ENCODE measurements at places on chromosomes 3 and 15.

- no peak for DNase-seq
Observed at GRCh38 chr15:52661909-52662308, 17.3 kb downstream of the ATOSA start.

- DNase-seq: no peak
Observed at GRCh38 chr3:37763309-37763708, 98.4 kb upstream of the CTDSPL start.

GRCh38 chr3:27193056-27193455 is 176.1 kb downstream of the NEK10 start:
- DNase-seq: no peak

DNA sequence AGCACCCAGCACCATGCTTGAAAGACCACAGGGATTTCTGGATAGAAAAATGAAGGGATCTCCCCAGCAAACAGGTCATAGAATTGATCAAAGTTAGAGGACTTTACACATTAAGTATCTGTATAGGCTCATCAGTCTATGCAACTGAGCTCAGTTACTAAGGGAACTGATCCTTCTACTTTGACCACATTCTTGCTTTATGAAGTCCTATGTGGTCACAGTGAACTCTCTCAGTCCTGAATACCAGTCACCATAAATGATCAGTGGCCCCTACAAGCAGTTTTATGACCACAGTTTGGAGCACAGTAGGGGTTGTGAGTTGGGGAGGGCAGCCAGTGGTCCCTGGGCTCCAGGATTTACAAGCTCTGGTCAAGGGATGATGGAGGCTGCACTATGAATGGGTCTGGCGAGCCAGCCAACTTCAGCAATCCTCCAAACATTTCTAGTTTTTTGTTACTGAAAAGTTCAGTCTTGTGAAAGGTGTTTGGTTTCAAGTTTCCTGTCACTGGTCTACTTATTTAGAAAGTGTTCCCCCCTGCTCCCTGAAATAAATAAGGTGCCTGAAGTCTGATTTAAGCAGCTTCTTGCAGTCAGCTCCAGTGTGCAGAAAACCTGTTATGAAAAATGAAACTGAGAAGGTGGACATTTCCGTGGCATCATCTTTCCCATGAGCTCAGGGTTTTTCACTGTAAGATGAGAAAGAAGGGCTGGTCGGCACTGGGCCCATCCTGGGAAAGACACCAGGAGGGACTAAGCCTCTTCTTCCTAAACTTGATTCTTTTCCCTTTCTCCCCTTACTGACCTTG is 75.5 kb downstream of the DAPK2 start:
- DNase-seq: no peak

- DNase-seq: no peak
Observed at GRCh38 chr3:61464518-61465140, 96.7 kb upstream of the PTPRG start.

DNA sequence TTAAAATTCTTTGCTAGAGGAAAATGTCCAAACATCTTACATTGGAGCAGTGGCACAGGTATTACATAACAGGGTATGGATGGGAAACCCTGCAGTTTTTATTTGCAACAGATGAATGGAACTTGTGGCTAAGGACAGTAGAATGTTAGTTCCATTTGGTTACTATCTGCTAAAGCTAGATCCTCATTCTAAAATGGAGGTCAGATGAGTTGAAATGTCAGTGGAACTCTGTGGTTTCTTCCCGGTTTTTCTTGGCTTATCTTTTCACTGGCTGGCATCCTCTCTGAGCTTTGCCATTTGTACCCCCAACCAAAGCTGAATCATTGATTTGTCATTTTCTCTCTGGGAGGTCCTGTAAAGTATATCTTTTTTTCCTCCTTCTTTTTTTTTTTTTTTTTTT is 68.9 kb downstream of the ARMC8 start:
- DNase-seq: no peak

GRCh38 chr15:41838400-41838897 is at the start of gene PLA2G4B:
PLA2G4B (plus strand) TSS chr15:41838847; CDS start chr15:41838914, 67 bp downstream.
- DNase-seq: no peak

GRCh38 chr3:128270559-128271492 is 117.5 kb downstream of the EEFSEC start:
- no peak for DNase-seq

GRCh38 chr3:143122608-143123352 is 3.2 kb downstream of the CHST2 start:
- DNase-seq: no peak

DNA sequence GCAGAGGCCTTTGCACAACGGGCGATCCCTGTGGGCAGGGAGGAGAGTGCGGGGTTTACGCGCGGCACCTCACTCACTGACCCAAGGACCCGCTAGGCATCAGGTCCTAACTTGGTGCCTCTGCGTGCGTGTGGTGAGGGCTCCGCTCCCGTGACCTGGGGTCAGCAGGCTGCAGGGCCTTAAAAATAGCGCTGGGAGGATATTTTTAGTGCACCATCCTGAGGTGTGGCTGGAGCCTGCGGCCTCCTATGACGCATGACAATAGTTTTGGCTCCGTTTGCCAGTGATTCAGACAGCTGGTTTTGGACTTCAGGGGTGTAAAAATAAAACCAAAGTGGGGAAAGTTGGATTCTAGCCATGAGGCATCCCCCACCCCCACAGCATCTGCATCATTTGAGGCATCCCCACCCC is 139.0 kb downstream of the FAM43A start:
- no peak for DNase-seq

GRCh38 chr15:93823971-93824913 is 407.1 kb upstream of the MCTP2 start:
- no peak for DNase-seq

DNA sequence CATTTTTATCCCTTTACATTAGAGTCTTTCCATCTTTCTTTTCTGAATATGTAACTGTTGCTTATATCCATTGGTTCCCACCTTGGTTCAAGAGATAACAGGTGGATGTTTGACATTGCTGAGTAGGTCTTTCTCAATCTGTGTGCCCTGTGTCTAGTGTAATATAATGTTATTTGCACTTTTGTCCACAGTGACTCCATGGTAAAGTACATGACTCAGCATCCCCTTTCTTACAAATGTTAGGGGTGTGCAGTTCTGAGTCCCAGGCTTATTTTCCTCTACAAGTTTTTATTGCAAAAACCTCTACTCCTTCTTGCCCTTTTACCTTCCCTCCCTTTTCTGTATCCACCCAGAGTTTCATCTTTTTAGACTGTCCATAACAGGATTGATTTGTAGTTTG is 116.5 kb downstream of the RSRC1 start:
- no peak for DNase-seq

DNA sequence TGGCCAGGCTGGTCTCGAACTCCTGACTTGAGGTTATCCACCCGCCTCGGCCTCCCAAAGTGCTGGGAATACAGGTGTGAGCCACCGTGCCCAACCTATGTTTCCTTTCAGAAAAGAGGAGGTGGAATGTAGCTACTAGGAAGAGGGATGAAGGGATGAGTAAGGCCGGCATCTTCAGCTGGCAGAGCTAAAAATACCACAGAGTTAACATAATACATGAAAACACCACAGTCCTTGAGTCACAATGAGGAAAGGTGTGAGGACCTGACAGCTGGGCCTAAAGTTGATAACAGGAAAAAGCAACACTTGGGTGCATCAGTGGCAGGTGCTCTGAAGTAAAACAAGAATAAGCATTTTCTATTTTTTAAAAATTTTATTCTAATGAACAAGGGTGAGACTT is 392.2 kb downstream of the DIPK2A start:
- DNase-seq: no peak

- DNase-seq: no peak
Observed at GRCh38 chr3:23713641-23714040, 92.1 kb upstream of the UBE2E1 start.

DNA sequence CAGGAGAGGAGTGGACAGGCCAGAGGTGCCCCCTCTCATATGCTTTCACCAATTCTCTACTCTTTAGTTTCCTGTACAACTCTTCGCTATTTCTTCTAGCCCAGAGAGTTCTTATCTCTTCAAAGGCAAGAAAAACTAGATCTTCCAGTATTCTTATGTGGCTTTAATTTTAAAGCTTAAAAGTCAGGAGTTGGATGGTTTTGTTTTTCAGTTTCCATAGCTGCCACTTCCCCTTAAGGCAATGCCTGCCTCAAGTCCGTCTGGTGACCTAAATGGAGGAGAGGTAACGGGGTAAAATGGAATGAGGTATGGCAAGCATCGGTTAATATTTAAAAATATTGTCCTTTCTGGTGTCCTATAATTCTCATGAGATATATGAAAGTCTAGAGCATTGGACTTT is 11.4 kb upstream of the VGLL3 start:
- DNase-seq: no peak

DNA sequence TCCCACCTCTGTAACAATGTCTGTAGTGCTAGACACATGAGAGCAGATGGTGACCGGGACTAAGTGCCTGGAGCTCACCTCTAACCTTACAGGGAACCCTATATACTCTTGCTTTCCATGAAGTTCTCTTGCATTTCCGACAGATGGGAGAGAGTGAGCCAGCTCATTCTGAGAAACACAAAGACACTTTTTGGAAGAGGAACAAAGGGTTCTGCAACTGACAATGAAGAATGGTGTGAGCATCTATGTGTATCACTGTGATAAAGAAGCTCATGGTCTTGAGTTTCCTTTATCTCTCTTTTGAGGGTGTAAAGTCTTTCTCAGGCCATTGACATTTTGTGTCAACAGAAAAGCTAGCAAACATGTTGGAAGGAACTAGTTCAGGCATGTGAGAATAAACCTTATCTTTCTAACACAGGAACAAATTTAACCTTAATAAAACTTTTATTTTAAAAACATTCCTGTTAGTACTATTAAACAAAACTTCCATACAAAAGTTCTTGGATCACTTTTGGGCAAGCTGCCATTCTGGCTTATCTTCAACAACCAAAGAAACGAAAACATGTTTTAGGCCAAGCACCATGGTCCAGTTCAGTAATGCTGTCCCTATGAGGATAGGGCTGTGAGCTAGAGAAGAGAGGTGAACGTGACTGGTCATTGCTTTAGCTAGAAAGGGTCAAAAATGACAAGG is 142.7 kb downstream of the THRB start:
- no peak for DNase-seq

- DNase-seq: no peak
Observed at GRCh38 chr3:25971736-25972135, 181.8 kb downstream of the OXSM start.

DNA sequence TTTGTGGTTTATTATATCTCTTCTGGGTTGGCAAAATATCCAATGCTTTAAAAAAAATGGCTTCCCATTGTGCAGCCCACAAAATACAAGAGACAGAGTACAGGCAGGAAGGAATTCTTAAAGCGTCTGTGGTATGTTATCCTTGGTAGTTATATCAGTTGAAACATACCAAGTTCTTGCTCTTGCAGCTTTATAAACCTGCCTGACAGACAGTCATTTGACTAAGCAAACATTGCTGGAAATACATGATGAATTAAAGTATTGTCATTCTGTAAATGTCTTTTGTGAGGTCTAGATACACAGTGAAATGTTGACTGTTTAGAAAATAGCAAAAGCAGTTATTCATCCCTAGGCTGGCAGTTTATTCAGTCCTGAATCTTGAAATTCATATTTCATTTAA is 44.8 kb upstream of the MAP3K13 start:
- no peak for DNase-seq

DNA sequence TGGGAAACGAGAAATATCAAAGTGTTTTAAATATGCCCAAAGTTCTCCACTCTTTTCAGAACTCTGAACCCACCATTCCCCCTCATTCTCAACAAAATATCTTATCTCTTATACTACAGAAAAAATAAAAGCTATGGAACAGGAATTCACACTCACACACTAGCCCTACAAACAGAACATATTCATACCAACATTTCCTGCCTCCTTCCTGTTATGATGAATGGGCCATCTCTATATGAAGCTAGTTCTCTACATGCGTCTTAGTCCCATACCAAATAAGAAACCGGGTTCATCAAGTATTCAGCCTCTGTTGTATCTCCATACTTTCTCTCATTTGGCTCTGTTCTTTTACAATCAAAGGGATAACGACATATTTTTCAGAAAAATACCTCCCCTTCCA is 72.6 kb downstream of the PLSCR2 start:
- DNase-seq: no peak

DNA sequence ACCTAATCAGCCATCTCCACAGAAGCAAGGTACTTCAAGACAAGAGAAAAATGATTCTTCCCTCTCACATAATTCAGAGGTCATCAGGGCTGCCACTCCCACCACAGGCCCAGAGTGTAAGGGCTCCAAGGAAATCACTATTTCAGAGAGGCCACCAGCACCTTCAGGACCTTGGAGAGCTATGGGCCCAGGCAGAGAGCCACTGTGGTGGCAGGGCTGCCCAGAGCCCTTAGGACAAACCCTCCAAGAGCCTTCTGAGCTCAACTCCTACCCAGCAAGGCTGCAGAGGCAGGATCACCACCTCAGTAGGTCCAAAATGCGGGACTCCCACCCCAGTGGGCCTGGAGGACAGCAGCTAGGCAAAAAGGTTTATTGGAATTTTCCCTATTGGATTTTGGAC is 17.9 kb upstream of the FAN1 start:
- no peak for DNase-seq

DNA sequence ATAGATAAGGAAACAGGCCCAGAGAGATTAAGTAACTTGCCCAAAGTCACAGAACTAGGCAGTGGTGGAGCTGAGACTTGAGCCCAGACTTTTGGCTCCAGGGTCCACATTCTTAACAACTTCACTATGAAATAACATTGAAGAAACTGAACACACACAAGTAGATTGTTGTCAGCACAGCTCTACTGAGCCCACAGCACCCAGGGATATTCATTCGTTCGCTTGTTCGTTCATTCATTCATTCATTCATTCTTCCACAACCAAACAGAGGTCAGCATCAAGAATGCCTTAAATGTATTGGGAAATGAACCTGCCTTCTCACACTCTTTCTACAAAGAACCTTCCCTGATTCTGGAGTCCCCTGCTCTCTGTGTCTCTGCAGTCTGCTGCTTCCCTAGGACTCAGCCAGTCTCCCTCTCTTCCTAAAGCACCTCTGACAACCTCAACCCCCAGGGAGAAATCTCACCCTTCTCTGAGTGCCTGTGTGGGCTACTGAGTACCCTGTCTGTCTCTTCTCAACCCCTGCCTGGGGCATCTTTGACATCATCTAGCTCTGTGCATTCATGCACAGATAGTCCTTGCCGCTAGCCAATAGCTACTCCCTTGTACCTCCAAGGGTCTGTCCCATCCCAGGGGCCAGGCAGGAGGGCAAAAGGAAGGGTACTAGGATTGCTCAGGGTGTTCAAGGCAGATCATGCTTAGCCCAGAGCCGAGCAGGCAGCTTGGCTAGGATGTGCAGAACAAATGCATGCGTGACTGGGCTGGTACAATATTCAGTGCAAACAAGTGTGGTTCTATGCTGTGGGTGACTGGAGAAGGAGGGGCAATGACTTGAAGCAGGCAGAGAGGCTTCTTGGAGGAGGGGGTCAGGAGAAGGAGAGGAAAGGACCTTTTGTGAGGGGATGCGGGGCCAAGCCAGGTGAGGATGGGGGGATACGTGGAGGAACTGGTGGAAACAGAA is 3.4 kb downstream of the LINGO1 start:
- no peak for DNase-seq
